Stimulated activated CD8-positive, alpha-beta memory T cell treated with anti-CD3 and anti-CD28 coated beads, Interleukin-15, amount 100 ng/mL, for 4 hours (primary cell): ENCODE measurements at places on chromosomes 2 and 18.

DNA sequence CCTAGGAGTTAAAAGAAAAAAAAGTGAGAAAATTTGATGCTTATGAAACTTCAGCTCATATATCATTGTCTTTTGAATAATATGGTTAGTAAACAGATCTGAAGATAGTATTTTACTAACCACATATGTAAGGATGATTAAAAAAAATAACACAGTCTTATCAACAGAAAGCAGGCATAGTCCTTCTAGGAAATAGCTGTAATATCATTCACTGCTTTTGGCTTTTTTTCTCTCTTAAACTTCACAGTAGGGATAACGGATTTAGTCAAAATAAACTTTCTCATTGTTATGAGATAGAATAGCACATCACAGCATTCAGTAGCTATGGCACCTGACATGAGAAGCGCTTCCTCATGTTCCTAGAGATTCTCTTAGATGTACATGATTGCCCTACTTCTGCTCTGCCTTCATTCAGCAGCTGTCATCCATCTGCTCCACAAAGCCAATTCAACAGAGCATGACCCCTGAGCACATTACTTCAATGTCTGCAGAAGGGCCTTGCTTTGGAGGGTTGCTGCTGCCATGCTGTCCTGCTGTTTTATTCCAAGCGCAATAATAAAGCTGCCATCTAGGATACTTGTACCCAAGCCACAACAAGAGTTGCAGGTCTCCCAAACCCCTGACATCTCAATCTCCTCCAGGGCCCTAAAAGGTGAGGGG, 67.0 kb downstream of the TTC21B start:
- no peak for DNase-seq

DNA sequence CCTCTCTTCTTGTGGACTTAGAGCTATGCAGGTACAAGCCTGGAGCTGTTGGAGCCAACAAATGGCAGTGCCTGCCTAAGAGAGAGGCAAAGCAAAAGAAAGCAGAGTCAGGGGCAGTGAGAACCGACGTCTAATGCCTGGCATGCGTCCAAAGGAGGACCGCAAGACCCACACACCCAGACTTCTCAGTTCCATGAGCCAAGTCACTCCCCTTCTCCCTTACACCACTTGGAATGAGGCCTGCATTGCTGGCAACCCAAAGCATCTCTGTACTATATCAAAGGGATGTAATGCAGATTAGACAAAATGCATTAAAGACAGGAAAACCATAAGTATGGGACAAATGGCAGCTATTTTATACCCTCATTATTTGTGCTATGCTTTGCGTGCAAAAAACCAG, 49.9 kb upstream of the RNU4ATAC start:
- no peak for DNase-seq

DNA sequence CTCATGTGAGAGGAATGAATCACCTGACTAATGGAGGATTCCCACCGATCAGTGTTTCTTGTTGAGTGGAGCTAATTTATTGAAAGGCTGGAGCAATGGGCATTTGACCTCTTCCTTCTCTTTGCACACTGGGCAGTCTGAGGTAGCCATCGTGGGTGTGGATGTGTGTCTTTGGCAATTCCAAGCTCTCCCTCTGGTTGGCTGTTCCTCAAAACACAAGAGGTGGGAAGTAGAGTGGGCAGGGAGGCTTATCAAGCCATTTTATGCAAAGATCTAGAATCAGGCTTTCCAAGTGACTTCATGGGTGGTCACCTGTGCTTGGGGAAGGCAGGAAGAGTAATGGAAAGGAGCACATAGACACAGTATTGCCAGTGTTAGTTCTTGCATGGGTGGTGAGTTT, 154.8 kb downstream of the INSIG2 start:
- no peak for DNase-seq

- DNase-seq = no peak
These were observed 32.6 kb downstream of the HYCC2 start for GRCh38 chr2:201038855-201039254.

DNA sequence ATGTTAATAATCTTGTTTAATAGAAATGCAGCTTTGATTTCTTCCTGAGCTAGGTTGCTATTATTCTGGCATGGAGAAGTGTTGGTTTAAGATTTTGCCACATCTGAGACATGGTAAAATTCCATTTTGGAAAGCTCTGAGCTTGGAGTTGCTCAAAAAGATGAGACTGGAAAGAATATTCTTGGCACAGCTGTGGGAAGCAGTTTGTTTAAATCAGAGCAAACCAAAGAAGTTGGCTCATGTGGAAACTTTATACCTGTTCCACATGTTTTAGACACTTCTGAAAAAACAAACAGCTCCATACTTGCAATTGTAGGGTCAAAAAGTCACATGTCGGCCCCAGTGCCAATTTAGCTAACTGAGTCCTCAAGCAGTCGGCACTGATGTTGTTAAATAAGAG, 116.6 kb downstream of the SLC4A3 start:
- no peak for DNase-seq
